ENCODE measurements at places on chromosomes 3 and 15.

GRCh38 chr3:138817695-138818094 lies 17.0 kb downstream of the PIK3CB start:
- ATAC-seq = no peak

DNA sequence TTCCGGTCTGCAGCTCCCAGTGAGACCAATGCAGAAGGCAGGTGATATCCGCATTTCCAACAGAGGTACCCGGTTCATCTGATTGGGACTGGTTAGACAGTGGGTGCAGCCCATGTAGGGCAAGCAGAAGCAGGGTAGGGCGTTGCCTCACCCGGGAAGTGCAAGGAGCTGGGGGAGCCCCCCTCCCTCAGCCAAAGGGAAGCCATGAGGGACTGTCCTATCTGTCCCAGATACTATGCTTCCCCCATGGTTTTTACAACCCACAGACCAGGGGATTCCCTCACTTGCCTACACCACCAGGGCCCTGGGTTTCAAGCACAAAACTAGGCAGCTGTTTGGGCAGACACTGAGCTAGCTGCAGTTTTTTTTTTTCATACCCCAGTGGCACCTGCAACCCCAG lies 71.8 kb downstream of the CPNE4 start:
- ATAC-seq = no peak

DNA sequence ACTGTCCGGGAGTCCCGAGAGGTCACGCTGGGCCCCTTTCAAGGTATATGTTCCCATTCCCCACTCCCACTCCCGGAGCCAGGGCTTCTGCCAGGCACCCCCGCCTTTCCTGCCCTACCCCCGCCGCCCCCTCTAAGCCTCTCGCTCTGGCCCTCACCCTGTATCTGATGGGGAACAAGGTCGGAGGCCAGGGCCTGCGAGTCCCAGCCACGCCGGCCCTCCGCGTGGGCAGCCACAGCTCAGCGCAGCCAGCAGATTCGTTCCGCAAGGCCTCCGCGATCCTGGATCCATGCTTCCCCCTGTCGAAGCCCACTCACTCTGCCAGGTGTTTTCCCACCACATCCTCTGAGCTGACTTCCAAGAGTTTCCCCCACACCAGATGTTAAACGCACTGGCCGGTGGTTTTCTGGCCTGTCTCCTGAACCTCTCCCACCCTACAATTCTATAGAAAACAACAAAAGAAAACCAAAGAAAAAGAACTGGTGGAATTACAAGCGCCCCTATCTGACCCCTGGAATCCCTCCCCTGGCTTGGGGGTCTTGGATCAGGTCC lies 303.7 kb downstream of the NTRK3 start:
- no peak for ATAC-seq

- ATAC-seq = no peak
Observed at GRCh38 chr3:17979252-17979651, 236.8 kb upstream of the TBC1D5 start.

GRCh38 chr3:67305922-67306321 lies 307.8 kb downstream of the KBTBD8 start:
- ATAC-seq = no peak

DNA sequence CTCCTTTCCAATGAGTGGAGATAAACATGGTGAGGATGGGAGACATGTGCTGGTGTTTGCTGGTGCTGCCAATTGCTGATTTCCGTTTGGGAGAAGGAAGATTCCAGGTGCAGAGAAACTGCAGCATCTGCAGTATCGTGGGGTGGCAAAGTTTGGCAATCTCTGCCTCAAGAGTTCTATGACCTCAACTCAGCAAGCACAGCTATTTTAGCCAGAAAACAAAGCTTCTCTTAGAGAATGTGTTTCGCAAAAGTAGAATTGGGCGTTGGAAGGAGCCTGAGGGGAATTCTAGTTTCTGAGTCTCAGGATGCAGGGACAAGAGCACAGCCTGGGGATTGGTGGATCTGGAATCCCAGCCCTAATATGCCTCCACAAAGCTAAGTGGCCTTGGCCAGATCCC lies 18.2 kb upstream of the SHC4 start:
- no peak for ATAC-seq

GRCh38 chr3:78260388-78260787 lies 1220.5 kb downstream of the ROBO2 start:
- ATAC-seq = no peak

GRCh38 chr3:42101048-42101447 lies 9.9 kb downstream of the TRAK1 start:
- ATAC-seq = peak; percentile 86

- no peak for ATAC-seq
Observed at GRCh38 chr3:193673845-193674244, 80.8 kb downstream of the OPA1 start.

DNA sequence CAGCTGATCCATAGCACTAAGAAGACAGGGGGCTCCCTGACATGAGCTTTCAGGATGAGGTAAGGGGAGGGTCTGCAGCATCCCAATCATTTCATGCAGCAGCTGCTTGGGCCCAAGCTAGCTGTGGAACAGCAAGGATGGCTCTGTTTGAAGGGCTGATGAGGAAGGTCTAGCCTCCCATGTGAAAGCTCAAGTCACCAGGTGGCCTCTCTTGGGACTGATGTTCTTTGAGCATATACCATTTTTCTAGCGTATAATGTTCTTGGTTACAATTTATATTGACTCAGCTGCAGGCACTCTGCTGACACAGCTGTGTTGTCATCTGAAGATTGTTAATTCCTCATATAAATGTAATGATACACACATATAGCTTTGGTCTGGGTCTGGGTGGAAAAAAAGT lies 87.0 kb downstream of the CD200R1L start:
- no peak for ATAC-seq

DNA sequence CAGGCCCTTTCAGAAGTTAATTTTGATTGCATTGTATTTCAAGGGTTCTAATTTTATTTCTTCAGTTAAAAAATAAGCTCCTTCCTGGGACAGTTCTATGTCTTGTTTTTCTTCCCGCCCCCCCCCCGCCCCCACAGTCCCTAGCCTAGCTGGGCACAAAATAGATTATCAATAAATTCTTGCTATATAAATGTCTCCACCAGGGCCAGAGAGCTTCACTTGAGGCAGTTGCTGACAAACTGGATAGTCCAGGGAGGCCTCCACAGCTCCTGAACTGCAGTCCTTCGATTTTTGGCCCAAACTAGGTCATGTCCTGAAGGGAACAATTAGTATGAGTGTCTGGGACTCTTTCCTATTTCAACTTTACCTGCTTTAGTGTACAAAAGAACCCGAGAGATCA lies 9.9 kb upstream of the CSPG5 start:
- no peak for ATAC-seq

DNA sequence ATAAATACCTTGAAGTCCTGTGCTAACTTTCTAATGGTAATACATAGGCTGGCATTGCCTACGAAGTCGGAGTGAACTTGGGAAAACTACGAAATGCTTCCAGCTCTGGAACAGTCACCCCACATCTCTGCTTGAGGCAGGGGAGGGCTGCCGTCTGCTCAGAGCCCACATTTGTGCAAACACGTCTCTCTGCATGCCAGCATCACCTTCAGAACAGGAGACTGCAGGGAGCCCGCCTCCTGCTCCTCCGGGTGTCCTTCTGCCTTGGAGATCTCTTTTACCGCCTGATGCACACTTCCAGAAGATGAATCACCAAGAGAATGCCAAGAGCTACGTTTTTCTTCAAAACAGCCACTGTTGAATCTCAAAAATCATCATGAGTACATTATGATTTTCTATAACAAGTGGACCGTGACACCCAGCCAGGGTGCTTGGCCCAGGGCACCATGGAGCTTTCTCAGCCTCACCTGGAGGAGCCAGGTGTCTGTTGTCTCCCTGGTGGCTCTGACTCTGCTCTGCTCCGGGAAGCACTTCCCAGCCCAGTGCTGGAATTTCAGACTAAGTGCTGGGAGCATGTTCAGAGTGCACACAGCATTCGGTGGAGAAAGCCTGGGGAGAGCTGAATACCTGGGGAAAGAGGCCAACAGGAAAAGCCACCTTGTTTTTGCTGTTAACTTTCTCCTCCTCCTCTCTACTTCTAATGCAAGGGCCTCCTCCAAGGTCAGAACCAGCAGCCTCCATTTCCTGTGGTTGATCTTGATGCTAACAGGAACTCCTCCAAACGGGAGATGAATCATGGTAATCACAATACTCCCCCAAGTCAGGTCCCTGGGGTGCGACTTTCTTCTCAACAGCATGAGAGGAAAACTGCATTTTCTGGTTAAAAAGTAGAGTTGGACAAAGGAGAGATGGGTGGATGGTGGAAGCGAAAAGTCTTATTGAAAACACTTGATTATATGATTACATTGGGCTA lies 467.7 kb downstream of the GABRG3 start:
- ATAC-seq = no peak

DNA sequence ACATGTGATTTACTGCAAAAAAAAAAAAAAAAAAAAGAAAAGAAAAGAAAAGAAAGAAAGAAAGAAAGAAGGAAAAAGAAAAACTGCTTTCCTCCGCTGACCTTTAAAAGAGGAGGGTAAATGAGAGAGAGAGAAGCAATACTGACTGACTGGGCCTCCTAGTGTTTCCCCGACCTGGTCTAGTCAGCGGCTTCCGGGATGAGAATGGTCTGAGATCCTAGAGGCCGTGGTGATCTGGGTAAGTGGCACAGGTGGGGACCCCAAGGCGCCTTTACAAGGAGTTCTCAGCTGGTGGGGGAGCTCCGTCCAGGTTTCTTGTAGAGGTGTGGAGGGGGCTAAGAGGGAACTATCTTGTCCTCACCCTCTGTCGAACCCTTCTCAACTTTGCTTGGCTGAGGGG lies 223.1 kb downstream of the MEIS2 start:
- ATAC-seq = no peak

DNA sequence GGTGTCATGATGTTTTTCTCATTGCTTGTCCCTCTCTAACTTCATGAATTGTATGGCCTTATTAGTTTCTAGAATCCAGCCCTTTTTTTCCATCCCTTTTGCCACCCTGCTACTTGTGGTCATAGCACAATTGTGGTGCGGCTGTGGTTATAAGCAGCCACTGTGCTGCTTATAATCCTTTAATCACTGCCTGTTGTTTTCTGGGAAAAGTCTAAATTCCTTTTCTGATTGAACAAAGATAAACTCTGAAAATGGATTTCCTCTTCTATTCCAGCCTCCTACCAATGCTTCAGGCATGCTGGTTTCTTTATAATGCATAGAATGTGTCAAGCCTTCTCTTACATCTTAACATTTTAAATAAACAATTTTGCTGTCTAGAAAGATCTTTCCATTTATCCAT lies 319.5 kb downstream of the C3orf38 start:
- no peak for ATAC-seq

- ATAC-seq = no peak
Observed at GRCh38 chr3:27201492-27201891, 167.7 kb downstream of the NEK10 start.

DNA sequence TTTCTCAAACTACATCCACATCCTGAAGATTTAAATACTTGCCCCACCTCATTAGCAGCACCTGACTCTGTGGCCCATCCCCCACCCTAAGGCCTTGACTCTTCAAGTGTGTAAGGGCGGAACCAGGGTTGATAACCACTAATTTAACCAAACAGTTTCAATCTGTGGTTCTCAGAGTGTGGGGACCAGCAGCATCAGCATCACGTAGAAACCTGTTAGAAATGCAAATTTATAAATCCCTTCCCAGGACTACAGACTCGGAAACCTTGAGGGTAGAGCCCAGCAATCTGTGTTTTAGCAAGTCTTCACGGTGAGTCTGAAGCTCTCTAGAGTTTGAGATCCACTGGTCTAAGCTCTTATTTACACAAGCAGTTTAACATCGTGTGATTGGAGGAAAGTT lies 12.4 kb downstream of the GNB4 start:
- ATAC-seq = no peak

- no peak for ATAC-seq
Observed at GRCh38 chr15:64493641-64494040, 33.3 kb downstream of the ZNF609 start.

- no peak for ATAC-seq
Observed at GRCh38 chr3:63878394-63879060, 14.9 kb downstream of the ATXN7 start.

GRCh38 chr3:187261541-187261969 lies 30.0 kb downstream of the MASP1 start:
- ATAC-seq = no peak

Measured in gastroesophageal sphincter (tissue), 4 donors.